ENCODE measurements at places on chromosomes 3 and 15.

DNA sequence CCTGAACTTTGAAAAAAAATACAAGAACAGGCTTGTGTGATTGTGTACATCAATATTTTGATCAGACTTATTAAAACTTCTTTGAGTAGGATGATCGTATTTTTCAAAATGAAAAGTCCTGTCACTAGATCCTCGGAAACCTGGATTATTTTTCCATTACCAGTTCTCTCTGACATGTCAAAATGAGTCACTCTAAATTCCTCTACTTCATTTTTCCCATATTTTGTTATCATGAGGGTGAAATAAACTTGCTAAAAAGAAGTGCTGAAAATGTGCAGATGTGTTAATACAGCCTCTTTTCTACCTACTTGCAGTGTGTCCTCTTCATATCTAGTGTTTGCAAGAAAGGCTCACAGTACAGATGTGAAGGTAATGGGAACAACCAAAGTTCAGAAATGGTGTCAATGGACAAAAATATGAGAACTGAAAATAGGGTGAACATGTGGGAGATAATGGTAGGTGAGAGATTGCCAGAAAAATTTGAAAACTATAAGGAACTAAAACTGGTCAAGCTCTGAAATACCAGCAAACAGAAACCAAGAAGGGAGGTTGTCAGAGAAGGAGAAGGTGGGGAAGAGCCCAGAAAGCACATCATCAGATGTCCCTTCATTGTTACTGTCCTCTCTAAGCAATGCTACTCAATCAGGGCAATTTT is 108.2 kb downstream of the EOMES start:
- H3K27ac ChIP-seq, result no peak overlapping the region
- H3K27me3 ChIP-seq, result no peaks in the 10 kb centered on the region
- no peak overlapping the region for H3K4me3 ChIP-seq
- no peaks in the 10 kb centered on the region for H3K36me3 ChIP-seq
- no peak for DNase-seq

DNA sequence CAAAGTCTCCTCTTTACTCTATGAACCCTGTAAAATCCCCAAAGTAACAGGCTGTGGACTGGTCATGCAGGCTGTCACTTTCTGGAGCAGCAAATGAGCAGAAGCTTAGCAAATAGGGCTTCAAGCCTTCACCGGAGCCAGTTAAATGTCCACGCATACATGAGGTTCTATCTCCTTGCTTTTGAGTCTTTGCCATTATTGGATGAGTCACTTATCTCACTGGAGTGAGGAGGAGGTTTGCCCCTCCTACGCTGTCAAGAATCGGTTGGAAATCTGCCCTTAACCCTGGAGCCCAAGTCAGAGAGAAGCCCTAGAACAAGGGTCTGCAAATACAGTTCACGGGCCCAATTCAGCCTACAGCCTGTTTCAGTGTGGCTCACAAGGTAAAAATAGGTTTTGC is 126.1 kb upstream of the CTNNB1 start:
- no peak overlapping the region for H3K27ac ChIP-seq
- H3K4me3 ChIP-seq, result no peak overlapping the region
- DNase-seq, result no peak
- H3K27me3 ChIP-seq, result no peaks in the 10 kb centered on the region

DNA sequence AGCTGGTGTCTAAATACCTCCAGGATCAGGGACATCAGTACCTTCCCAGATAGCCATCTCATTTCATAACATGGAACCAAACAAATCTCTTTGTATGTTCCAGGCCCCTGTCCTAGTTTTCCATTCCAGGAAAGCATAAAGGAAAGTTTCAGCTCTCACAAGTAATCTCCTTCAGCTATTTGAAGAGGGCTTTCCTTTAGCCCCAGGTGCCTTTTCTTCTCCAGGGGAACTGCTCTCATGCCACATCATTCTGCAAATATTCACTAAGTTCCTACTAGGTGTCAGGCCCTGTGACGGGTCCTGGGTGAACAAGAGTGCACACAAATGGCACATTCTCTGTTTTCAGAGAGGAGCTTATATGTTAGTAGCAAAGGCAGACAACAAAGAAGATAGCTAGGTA is 136.1 kb downstream of the ADAMTS9 start:
- H3K4me3 ChIP-seq, result no peak overlapping the region
- H3K27me3 ChIP-seq, result no peaks in the 10 kb centered on the region
- no peak for DNase-seq
- no peak overlapping the region for H3K27ac ChIP-seq

GRCh38 chr3:30805695-30806094 is 88.8 kb downstream of the GADL1 start:
- no peak overlapping the region for H3K27ac ChIP-seq
- H3K4me3 ChIP-seq, result no peak overlapping the region
- no peaks in the 10 kb centered on the region for H3K27me3 ChIP-seq
- H3K4me1 ChIP-seq, result no peaks in the 10 kb centered on the region

DNA sequence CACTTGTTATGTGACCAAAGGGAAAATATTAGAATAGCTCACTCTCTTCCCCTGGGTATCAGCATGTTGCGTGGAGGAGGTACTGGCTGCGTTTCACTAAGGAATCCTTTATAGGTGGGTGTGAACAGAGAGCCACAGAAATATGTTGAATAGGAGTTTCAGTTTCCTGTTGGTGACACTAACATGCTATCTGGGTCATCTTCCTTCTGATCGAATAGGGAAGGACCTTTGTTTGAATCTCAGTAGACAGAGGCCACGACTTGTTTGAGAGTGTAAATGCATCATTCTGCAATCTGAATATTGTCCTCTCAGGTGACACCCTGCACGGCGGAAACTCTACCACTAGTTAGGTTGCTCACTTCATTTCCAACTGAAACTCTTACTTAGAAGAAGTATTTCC is 157.9 kb upstream of the SLC2A2 start:
- H3K27me3 ChIP-seq, result no peaks in the 10 kb centered on the region
- no peak overlapping the region for H3K27ac ChIP-seq
- peaks cover 6% of the 10 kb centered on the region for H3K4me1 ChIP-seq
- no peak overlapping the region for H3K4me3 ChIP-seq
- H3K36me3 ChIP-seq, result no peaks in the 10 kb centered on the region

DNA sequence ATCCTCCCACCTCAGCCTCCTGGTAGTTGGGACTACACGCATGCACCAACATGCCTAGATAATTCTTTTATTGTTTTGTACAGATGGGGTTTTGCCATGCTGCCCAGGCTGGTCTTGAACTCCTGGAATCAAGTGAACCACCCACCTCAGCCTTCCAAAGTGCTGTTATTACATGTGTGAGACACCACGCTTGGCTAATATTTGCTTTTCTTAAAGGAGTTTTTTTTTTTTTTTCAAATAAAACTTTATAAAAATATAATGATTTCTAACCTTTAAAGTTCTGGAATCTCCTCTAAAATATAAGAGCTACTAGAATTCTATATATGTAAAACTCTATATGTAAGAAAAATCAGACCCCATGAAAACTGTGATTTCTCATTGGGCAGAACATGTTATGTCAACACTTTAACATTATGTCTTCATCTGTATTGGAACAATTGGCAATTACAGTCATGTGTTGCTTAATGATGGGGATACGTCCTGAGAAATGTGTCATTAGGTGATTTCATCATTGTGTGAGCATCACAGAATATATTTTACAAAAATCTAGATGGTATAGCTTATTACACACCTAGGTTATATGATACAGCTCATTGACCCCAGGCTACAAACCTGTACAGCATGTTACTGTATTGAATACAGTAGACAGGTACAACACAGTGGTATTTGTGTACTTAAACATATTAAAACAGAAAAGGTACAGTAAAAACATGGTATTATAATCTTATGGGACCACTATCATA is 377.0 kb downstream of the PLCL2 start:
- H3K4me3 ChIP-seq, result no peak overlapping the region
- H3K4me1 ChIP-seq, result no peaks in the 10 kb centered on the region
- no peaks in the 10 kb centered on the region for H3K27me3 ChIP-seq
- no peaks in the 10 kb centered on the region for H3K36me3 ChIP-seq

Measured in liver (tissue), 10 donors.